ENCODE measurements at places on chromosomes 2 and 18. TPM values are rescaled to one million over a fixed set of nuclear protein-coding genes. Genes with fewer than 3 reads are reported as not detected.

The UGT1A8 gene
- not detected for total RNA-seq

The PTPRN gene
- total RNA-seq: not detected

The CCDC85A gene
- total RNA-seq: 20.9 TPM

The GPAT2 gene
- 11.3 TPM for total RNA-seq

The MC2R gene
- not detected for total RNA-seq

The INSIG2 gene
- 26.8 TPM for total RNA-seq

The SH3RF3 gene
- 3.1 TPM for total RNA-seq

The SLC8A1 gene
- 1.9 TPM for total RNA-seq

The RESP18 gene
- not detected for total RNA-seq

The TAF4B gene
- total RNA-seq: 3.4 TPM

The LGALSL gene
- total RNA-seq: 4.3 TPM

The EVX2 gene
- total RNA-seq: not detected

The ACOXL gene
- total RNA-seq: 0.06 TPM

The PSMA8 gene
- total RNA-seq: not detected

The WDR35 gene
- total RNA-seq: 12.1 TPM

The PLB1 gene
- under 0.01 TPM for total RNA-seq

The LRRC30 gene
- not detected for total RNA-seq

The TTC31 gene
- total RNA-seq: 6.0 TPM

The PAPOLG gene
- total RNA-seq: 14.5 TPM

The CERKL gene
- not detected for total RNA-seq

The NTSR2 gene
- not detected for total RNA-seq

The TMEM163 gene
- total RNA-seq: 0.16 TPM

The FHL2 gene
- total RNA-seq: 27.4 TPM

The SP140 gene
- not detected for total RNA-seq

The LYG2 gene
- total RNA-seq: not detected

The CNPPD1 gene
- 21.4 TPM for total RNA-seq

The BCL11A gene
- total RNA-seq: 1.1 TPM

The CAPN10 gene
- total RNA-seq: 31.5 TPM

The LIMS3 gene
- total RNA-seq: 4.4 TPM

The MAB21L4 gene
- total RNA-seq: not detected

The SCYGR4 gene
- not detected for total RNA-seq

The RAB27B gene
- not detected for total RNA-seq

The ZNF892 gene
- total RNA-seq: 3.6 TPM

The VWA3B gene
- total RNA-seq: not detected

The VSNL1 gene
- not detected for total RNA-seq

The KCTD1 gene
- 5.8 TPM for total RNA-seq

The GKN1 gene
- total RNA-seq: not detected

Data from bladder microvascular endothelial cell (primary cell).